ENCODE measurements at places on chromosomes 12 and 14.

GRCh38 chr14:67970923-67971322 lies 151.3 kb downstream of the RAD51B start:
- no peak for DNase-seq

- no peak for DNase-seq
These were observed 108.6 kb upstream of the NOS1 start for GRCh38 chr12:117469883-117470483.

DNA sequence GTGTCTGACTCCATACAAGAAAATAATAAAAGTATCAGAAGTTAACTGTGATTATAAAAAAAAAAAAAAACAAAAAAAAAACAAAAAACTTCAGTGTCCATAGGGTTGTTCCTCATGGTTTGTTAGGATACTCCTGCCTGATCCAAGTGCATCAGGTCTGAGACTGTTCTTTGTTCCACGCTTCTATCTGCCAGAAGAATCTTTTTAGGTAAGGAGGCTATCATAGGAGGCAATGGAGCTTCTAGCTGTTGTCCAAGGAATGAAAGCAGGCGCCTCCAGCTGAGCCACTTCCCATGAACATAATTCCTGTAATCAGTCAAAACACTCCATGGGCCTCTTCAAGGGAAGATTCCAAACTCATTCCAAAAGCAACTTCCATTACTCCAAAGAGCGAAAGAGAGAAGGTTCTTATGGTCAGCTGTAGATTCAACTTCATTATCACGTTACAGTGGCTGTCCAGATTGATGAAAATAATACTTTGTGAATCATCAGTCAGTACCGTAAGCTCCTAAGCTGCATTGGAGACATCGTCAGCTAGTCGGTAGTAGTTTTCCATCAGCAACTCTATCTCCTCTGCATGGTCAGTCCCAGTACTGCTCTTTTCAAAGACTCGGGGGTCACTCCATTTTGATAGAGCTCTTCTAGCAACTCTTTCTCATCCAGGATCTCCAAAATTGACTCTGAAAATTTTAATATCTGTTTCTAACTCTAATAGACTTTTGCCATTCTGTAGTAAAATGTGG lies 9.7 kb downstream of the TBC1D15 start:
- DNase-seq: no peak

- peak; percentile 69 for DNase-seq
These were observed 333.8 kb downstream of the PDZRN4 start for GRCh38 chr12:41521872-41522379.

- DNase-seq: peak; percentile 50
These were observed 47.8 kb upstream of the RERG start for GRCh38 chr12:15268927-15269552.

DNA sequence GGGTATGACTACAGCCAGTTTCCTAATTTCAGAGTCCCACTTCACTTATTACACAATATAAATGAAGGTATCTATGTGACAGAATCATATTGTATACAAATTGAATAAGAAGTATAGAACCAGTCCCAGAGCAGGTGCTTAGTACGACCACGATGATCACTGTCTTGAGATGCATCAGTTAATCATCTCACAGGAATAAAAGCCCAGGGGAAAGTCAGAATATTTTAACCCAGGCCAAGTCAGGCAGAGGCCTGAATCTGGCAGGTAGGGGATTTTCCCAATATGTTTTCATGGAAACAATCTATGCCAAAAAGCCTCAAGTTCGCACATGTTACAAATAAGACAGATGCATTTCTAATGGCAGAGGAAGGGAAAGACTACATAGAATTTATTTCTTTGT lies 758.4 kb downstream of the BCL11B start:
- DNase-seq: no peak

DNA sequence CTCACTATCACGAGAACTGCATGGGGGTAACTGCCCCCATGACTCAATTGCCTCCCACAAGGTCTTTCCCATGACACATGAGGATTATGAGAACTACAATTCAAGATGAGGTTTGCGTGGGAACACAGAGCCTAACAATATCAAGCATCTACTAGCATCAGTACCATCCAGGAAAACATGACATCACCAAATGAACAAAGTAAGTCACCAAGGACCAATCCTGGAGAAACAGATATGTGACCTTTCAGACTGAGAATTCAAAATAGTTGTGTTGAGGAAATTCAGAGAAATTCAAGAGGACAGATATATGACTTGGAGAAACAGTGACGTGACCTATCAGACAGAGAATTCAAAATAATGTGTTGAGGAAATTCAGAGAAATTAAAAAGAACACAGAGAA lies 65.8 kb upstream of the TMTC2 start:
- no peak for DNase-seq

DNA sequence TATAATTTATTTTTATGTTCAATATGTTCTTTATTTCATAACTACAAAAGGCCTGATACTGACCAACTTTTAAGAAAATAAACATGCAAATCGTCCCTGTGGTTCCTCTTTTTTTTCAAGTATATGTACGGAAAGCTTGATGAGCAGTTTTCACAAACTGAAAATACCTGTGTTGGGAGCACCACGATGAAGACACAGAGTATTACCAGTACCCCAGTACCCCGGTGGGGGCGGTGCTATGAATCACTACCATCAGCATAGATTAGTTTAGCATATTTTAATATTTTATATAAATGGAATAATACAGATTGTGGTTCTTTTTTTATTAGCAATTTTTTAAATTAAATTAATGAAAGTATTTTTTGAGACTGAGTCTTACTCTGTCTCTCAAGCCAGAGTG lies 7.0 kb downstream of the B4GALNT3 start:
- DNase-seq: no peak

- no peak for DNase-seq
These were observed 859 bp downstream of the PALS1 start for GRCh38 chr14:67242168-67242420.

- no peak for DNase-seq
These were observed 330.2 kb downstream of the DPF3 start for GRCh38 chr14:72563676-72564075.

GRCh38 chr14:103132381-103133209 lies 9.3 kb downstream of the TNFAIP2 start:
- no peak for DNase-seq

DNA sequence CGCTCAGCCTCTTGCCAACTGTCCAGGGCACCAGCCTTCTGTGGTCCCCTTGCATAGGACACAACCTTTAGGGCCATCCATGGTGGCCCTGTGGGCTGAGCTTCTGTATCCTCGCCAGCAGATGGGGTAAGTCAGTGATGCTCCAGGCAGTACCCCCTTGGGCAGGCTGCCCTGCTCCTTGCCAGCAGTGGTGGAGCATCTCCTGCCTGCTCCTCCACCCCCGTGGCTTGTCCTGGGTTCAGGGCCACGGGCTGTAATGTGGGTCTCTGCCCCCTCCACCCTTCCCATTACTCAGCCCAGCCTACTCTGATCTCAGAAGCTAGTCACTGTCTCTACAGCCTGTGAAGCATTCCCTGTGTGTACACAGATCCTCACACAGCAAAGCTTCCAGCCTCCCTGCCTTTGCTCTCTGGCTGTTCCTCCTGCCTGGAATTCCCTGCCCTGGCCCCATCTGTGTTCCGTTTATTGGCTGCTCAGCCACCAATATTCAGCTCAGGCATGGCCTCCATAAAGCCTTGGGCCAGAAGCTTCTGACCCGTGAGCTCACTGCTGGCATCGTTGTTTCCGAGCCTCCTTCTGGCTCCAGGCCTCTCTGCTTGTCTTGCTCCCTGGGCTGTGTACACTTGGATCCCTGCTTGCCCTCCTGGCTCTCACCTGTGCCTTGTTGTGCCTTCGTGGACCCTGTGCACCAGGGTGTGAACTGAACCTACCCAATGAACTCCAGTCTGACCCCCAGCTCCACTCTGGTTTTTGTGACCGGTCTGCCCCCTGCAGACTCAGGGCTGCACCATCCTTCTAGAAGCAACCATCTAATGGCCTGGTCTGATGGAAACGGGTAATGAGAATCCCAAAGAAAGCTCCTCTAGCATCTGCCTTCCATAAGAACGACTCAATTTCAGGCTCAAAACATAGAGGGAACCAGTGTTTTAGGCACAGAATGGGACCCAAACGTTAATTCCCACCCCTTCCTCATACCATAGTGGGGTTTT lies 177.0 kb upstream of the PRMT8 start:
- DNase-seq: no peak

DNA sequence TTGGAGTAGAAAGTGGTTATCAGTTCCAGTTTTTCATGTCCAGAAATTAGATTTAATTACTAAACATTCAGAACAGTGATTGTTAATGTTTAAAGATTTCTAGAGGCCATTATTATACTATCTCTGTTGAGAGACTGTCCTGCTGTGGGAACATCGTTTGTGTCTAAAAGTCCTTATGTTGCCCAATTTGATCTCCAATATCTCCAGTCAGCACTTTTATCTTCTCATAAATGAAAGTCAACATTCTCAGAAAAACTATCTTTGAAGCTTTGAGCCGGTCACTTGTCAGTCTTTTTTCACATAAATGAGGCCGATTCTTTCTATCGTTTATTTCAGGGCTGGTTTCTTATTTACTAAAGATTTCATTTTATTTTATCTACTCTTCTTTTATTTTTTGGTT lies 90.8 kb upstream of the NPAS3 start:
- no peak for DNase-seq

DNA sequence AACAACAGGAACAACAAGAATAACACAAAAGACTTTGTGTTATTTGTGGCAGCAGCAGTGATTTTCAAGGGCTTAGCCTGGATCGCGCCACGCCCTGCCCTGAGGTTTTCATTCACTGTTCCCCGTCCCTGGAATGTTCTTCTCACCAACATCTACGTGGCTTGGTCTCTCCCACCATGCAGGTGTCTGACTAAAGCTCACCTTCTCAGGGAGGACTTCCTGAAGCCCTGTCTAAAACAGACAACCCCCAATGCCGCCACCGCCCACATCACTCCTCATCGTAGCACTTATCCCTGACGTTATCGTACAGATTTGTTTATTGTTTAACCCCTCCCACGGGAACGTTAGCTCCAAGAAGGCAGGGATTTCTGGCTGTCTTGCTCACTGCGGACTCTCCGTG lies 40.4 kb downstream of the P2RX4 start:
- peak; percentile 4 for DNase-seq

DNA sequence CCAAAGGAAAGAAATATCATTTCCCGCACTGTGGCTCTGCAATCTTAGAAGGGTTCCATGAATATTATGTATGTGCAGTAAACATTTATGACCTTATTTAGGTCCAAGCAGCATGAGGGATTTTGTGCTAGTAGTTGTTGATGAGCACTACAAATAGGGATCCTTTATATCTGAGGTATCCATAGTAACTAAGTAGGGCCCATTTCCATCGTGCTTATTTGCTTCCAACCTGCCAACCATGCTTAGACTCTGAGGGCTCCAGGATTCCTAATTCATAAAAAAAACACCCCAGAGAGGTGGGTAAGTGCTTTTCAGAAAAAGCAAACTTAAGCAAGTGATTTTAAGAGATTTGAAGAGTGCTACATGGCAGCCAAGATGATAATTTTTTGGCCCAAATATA lies 39.7 kb downstream of the HMGA2 start:
- DNase-seq: no peak

DNA sequence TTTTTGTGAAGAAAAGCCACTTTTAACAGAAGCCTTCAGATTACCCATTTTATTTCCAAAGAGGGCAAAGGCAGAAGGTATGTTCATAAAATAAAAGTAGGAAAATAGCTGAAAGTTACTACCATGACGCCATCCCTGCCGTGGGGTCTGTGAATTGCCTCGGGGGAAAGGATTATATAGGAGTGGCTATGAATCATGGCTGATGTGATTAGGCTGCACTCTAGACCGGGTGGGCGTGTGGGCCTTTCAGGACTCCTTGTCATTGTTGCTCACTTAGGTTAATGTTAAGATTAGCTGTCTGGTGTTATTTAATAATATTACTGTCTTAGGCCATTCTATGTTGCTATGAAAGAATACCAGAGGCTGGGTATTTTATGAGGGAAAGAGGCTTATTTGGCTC lies 195.5 kb downstream of the EGLN3 start:
- DNase-seq: peak; percentile 8

- DNase-seq: no peak
These were observed 6.7 kb upstream of the PPP4R3A start for GRCh38 chr14:91516663-91517388.

DNA sequence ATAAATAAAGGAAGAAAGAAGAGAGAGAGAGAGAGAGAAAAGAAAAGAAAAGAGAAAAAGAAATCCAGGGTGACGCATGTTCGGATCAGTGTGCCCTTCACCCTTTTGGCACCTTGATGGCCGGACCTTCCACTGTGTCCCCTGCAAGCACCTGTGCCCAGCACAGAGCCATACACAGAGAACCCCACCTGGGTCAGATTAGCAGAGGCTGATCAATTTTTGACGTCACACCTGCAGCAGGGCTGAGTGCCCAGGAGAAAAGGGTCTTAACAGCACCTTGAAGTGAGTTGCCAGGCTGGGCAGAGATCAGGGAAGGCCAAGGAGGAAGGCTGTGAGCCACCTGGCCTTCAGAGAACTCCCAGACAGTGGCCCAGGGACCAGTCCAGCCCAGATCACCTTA lies 114.4 kb downstream of the CALM1 start:
- DNase-seq: no peak

GRCh38 chr14:54919330-54919729 lies 16.7 kb upstream of the GCH1 start:
- no peak for DNase-seq

- DNase-seq: no peak
These were observed 22.1 kb upstream of the CEP170B start for GRCh38 chr14:104843006-104843405.

GRCh38 chr12:56080556-56081138 lies 682 bp downstream of the ERBB3 start:
- DNase-seq: no peak

DNA sequence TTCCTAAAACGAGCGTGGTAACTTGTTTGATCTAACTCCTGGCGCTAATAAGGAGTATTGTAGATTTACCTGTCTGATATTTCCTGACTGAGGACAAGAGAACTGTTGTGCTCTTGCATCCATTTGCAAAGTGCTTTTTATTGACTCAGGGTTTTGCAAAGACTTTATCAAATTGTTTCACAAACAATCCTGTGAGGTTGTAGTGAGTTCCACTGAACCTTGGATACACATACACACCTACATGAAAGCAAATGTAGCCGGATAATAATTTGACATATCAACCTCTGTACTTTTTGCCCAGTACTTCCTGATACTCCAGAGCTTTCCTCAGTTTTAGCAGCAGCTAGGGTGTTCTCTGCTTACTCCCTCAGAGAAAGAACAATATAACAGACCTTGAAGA lies 6.7 kb upstream of the PTGER2 start:
- DNase-seq: no peak

DNA sequence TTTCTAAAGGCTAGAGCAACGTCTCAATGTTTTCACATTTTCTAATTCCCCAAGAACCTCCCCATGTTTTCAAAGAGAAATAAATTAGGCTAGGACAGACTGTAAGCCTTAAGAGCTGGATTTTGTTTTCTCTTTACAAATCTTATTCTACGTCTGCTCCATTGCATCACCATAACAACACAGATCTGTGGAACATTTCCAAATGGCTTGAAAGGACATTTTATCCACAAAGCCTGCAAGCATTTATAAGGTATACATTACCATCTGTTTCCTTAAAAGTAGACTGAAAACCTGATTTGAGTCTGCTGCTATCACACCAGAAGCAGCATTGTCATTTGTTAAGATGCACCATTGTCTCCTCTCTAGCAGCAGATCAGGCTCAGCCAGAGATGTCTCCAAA lies 115.3 kb upstream of the PLEKHA5 start:
- no peak for DNase-seq

GRCh38 chr12:47296828-47297227 lies 217.1 kb upstream of the AMIGO2 start:
- DNase-seq: no peak

- no peak for DNase-seq
These were observed 10.7 kb upstream of the KRT80 start for GRCh38 chr12:52202361-52203078.
